ENCODE measurements at places on chromosomes 2 and 18. TPM values are rescaled to one million over a fixed set of nuclear protein-coding genes. Genes with fewer than 3 reads are reported as not detected.
A peak's percentile ranks its signal among the peaks of the same experiment; 100 is the strongest.

AOX1 gene
- total RNA-seq, result 0.14 TPM

HADHA gene
- total RNA-seq, result 229 TPM

DNA sequence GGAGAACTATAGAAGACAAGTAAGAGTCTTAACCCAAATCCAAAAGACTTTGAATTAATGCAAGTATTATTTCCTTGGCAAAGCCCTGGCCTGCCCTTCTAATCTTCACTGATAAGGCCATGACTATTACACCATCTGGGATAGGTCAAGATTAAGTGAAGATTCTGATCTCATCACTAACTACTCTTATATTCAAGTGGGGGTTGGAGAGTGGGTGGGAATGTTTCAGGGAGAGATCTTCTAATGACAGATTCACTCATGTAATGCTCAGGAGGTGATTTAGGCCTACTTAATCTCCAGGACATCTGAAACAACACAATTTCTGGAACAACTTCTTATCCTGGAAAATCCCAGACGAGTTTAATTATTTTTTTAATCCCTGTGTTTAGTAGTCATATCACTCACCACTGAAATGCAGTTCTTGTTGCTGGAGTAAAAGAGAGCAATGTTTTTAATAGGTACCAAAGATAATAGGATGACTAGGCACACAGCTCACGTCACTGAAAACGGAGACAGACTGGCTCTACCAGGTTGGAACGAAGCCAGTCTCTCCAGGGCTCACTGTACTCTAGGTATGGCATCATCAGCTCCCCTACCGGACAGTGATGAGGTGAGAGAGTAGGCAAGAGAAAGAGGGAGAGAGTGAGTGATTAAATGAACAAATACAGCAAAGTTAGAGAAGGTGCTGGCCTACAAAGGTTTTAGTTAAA is 133.1 kb downstream of the NCKAP5 start:
- DNase-seq, result peak; percentile 97

DNA sequence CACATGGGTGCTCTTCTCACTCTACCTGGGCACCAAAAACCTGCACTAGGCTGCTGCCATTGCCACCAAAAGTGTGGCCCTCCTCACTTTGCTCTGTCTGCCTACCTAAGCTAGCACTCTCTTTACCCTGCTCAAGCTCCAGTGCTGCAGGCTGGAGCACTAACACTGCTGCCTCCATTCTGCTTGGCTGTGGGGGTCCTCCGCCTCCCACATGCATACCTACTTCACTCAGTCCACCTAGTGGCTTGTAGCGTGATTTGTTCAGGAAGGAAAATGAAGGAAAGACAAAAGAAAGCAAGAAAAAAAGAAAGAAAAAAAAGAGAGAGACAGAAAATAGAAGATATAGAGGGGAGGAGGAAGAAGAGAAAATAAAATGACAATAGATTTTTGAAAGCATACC is 1339.4 kb upstream of the CHAC2 start:
- no peak for DNase-seq

GRCh38 chr2:228107846-228108245 is 73.6 kb downstream of the SPHKAP start:
- DNase-seq, result no peak

ITGA4 gene
- total RNA-seq, result 7.7 TPM

GRCh38 chr2:29309090-29310029 is 194.1 kb downstream of the CLIP4 start:
- peak; percentile 50 for DNase-seq

GRCh38 chr2:25816249-25816648 is 62.0 kb downstream of the ASXL2 start:
- DNase-seq, result no peak

ST6GAL2 gene
- total RNA-seq, result not detected

GRCh38 chr2:33796511-33796910 is 197.4 kb upstream of the FAM98A start:
- no peak for DNase-seq

GRCh38 chr2:675982-676646 is 1.1 kb downstream of the TMEM18 start:
- peak; percentile 82 for DNase-seq

GRCh38 chr18:79572848-79573451 is 106.7 kb upstream of the CTDP1 start:
- DNase-seq, result no peak

GRCh38 chr18:8034674-8035073 is 467.6 kb downstream of the PTPRM start:
- DNase-seq, result no peak

DNA sequence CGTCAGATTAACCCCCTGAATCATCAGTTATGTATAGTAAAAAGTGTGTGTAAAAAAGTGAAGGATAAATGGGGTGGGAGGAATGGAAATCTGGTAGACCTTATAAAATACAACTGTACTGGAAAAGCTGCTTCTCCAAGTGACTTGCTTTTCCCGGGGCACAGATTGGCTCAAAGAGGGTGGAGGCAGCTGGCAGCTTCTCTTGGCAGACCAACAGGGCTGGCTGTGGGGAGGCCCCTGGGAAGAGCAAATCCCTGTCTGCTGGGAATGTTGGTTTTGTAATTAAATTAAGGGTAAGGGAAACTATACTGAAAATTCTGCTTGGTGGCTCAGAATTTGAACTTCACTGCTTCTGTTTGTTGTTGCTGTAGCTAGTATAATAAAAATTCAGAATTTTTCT is 154.2 kb upstream of the DLX2 start:
- DNase-seq, result no peak

DNA sequence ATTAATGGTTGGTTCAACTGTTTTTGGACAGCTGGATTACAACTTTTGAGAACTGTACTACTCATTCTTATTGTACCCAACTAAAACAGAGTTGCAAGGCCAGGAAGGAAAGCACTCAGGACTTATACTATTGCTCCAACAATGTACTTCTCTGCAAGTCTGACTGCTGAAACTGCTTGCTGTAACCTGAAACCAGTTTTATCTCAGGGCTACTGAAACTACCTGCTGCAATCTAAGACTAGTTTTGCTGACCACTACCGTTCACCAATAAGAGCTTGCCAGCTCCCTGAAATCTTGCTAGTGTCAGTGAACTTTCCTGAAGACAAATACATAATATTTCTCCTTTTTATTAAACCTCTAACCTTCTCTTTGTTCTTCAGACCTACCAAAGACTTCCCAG is 157.3 kb downstream of the CDCA7 start:
- DNase-seq, result no peak

DNA sequence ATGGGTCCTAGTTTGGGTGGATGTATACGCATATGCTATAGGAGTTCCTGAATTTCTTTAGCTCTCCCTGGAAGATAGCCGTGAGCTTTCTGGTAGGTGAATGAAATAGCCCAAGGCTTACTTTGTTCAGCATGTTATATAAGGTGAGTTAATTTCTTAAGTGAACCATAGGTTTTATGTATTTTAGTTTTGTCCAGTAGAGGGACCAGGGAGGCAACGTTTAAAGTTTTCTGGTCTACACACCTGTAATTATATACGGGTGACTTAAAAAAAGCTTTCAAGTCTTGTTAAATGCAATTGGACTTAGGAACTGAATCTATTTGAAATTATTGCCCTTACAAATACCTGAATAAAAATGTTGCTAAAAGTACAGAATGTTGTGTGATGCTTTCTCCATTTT is 402.5 kb upstream of the DDX18 start:
- peak; percentile 3 for DNase-seq

Measured in Caki2 (cell line).